ENCODE measurements at places on chromosomes 1 and 21.

DNA sequence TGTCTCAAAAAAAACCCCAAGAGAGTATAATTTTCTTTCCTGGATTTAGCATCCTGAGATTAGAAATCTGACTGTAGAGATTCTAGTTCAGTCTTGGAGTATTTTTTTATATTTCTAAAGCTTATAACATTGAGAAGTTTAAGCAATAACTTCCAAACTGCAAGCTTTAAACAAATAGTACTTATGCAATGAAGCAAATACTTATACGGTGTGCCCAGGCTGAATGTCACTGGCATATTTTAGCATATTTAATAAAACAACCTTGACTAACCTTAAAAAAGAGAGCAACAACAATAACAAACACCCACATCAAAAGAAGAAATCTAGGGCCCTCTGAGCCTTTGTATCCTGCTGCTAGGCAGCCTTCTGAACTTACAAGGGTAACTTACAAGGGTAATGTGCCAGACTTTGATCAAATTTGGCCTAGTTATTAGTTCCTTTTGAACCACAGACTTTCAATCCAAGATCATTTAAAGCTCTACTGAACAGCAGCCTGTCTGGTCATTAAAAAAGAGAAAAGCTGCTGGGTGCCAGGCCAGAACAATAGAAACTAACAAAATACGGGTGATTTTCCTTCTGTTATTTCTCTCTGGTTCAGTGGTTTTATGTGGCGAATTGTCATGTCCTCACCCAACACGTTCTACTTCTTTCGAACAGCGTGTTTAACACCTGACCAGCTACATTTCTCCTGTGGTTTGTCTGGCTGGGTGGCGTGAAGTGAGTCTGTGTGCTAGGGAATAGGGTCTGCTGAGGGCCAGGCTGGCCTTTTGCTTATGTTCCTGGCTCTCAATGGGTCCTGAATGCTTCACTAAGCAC is 16.2 kb downstream of the MTOR start:
- DNase-seq: no peak

DNA sequence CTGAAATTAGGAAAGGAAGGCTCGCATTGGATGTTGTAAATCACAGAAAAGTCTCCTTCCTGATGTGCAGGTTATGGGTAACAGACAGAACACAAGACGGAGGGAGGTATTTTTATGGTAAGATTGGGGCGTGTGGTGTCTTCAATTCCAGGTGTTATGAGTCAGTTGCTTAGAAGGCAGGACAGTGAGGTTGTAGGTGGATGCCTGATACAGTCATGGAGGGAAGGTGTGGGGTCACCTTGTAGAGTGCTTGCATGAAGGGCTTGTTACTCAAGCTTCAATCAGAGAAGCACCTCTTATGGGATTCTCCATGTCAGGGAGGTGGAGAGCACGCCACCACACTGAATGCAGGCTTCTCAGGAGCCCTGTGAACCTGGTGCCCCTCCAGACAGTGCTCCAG is 63.1 kb downstream of the C1orf21 start:
- no peak for DNase-seq

- DNase-seq: no peak
Measured at GRCh38 chr1:59443310-59443709, 146.4 kb downstream of the FGGY start.

DNA sequence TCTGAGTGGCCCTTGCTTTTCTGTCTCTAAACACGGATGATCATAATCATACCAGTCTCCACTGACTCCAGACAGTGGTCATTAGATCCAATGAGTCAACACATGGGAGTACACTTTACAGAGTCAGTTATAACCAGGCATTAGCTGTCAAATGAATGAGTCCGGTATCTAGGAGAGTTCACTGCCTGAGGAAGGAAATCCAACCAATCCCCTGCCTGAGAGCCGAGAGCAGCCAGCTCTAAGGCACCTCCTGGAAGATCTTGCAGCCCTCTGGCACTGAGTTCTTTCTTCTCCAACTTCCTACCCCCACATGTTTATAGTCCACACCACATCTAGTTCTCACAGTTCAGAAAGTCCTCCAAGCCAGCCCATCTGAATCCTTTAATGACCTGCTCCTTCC is 29.4 kb upstream of the RBM15 start:
- no peak for DNase-seq

DNA sequence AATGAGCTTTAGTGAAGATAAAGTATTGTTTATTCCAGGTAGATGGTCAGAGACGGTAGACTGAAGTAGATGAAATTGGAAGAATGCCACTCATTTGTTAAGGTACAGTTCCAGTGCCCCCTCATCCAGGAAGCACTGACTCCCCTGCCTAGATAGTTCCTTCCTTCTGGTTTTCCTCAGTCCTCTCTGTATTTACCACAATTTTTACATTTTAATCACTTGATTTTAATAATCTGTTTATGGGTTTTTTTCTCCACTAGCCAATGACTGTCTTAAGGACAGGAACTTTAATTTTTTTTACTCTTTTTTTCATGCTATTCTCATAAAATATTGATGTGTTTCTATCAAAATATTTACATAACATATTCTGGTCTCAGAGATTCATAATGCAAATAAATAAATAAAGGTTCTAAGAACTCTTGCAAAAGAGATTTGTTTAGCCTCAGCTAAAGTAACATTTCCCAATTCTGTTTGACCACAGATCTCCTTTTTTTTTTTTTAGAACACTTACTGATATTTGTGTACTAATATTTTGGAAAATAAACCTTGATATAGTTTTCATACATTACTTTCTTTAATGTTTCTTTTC is 651.6 kb downstream of the PLPP3 start:
- DNase-seq: no peak

DNA sequence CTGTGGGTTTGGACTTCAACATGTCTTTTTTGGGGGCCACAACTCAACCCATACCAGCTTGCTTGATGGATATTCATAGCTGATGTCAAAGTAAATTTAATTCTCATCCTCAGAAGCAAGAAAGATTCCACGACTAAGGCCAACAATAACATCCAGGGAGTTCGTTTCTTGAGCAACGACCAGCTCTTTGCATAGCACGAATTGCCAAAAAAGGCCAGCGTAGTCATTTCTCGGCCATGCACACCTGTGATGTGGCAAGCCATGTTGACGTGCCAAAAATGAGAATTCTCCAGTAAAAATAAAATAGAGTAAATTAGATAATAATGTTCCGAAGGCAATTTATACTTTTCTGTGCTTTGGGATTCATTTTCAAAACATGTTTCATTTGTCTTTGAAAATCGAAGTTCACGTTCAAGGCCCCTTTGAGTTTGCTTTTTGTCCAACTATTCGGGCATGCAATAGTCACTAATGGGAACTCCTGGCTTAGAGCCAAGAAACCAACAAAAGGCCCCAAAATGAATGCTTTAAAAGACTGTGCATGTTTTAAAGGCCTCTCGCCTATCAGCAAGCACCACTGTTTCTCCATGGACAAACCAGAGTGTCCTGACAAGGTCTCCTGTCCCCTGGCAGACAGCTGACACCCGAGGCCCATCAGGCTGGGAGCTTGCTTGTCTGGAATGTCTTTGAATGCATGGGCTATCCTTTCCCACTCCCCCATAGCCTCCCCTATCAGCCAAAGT is 14.4 kb upstream of the IGSF5 start:
- DNase-seq: no peak

DNA sequence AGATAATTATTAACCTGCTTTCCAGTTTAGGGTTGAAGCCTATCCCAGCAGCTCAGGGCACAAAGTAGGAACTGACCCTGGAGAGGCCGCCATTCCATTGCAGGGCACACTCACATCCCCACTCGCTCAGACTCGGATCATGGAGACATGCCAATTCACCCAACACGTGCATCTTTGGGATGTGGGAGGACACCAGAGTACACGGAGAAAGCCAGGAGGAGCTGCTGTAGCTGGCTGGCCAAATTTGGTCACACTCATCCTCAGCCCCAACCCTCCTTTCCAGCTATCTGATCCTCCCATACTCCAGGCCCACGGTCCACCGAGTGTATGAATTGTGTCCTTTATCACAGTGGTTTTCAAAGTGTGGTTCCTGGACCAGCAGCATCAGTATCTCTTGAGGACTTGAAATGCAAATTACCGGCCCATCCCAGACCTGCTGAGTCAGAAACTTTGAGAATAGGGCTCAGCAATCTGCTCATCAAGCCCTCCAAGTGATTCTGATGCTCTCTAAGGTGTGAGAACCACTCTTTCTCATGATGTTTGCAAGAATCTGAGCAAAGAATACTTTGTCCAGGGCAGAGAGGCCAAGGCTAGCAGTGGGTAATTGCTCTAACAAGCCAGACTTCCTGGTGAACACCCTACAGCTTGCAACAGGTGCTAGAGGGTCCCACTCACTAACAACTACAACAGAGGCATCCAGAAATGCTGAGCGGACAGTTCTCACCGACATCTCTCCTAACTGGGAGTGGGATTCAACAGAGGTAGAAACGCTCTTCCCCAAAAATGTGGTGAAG is 26.3 kb downstream of the IER5 start:
- DNase-seq: no peak

DNA sequence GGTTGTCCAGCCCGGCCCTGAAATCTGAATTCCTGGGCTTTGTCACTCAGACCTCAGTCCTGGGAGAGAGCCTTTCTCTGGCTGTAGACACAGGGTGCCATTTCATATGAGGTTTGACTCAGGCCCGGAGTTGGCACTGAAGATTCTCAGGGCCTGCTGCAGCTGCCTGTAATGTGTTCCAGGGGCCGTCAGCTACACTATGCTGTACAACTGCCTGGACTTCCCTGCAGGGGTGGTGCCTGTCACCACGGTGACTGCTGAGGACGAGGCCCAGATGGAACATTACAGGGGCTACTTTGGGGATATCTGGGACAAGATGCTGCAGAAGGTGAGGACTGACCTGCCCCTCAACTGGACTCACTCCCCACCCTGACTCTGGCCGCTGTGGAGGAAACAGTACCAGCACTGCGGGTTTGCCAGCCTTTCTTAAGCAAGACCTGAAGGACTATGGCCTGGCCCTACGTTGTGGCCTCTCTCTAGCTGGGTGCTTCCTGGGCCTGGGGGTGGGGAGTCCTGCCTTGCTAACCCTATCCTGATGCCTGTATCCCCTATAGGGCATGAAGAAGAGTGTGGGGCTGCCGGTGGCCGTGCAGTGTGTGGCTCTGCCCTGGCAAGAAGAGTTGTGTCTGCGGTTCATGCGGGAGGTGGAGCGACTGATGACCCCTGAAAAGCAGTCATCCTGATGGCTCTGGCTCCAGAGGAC is 18.9 kb downstream of the FAAH start:
- DNase-seq: no peak

GRCh38 chr1:183029591-183030000 is 6.4 kb downstream of the LAMC1 start:
- no peak for DNase-seq

- DNase-seq: no peak
Measured at GRCh38 chr21:40639616-40640194, 207.3 kb downstream of the DSCAM start.

DNA sequence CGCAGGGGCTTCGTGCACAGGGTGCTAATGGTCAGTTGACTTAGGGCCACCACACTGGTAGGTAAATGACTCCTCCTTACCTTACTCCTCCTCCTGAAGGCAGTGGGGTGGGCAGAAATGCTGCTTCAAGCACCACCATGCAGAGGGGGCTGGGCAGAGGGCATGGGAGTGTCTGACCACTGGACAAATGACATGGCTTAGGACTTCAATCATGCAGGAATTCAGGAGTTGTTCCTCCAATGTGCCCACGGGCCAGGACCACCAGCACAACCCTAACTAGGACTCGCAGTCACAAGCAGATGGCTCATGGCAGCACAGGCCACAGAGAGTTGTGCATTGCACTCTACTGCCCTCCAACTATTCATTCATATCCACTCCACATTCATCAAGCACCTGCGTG is 65.7 kb downstream of the KCND3 start:
- DNase-seq: no peak

GRCh38 chr1:230282157-230282556 is 144.0 kb downstream of the PGBD5 start:
- no peak for DNase-seq

DNA sequence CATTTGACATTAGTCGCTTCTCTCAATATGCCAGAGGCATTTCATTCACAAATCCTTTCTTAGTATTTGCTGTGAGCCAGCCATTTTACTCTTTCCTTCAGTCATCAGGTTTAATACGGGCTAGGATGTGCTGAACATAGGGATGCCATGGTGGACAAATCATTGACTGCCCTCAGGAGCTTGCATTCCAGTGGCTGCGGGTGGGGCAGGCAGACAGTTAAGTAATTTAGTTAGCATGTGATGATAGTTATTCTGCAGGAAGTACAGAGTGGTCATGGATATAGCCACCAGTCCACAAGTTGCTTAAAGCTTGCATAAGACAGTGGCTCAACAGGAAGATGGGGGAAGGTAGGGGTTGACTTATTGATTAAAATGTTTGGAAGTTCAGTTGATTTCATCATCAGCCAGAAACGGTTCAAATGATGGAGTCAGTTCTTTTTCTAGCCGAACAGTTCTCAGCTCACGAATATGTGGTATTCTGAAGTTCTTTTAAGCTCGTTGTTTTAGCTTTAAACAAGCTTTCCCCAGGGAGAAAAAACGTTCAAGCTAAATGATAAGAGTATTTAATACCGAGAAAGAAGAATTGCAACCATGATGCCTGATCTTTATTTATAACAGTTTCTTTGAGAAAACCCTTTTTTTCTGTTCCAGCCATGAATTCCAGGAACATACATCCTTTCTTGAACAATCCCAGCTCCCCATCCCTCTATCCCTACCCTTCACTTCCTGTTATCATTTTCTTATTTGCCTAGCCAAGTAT is 1.4 kb downstream of the SLC22A15 start:
- DNase-seq: no peak

DNA sequence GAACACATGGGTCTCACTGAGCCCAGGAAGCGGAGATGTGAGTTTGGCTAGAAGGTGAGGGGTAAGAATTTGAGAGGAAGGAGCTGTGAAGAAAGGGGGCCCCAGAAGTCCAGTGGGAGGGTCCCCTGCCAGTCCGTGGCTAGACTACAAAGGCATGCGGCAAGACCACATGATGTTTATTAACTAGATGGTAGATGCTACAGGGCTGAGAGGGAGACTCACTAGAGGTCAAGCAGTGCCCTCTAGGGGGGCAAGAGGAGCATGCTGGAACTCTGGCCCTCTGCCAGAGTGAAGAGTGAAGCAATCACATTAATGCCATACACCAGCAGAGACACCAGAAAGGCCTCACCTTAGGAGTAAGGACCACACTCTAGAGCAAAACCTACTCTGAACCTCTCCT is 12.2 kb downstream of the KIAA0319L start:
- DNase-seq: no peak

GRCh38 chr1:15261155-15262002 is 14.4 kb downstream of the FHAD1 start:
- DNase-seq: no peak

DNA sequence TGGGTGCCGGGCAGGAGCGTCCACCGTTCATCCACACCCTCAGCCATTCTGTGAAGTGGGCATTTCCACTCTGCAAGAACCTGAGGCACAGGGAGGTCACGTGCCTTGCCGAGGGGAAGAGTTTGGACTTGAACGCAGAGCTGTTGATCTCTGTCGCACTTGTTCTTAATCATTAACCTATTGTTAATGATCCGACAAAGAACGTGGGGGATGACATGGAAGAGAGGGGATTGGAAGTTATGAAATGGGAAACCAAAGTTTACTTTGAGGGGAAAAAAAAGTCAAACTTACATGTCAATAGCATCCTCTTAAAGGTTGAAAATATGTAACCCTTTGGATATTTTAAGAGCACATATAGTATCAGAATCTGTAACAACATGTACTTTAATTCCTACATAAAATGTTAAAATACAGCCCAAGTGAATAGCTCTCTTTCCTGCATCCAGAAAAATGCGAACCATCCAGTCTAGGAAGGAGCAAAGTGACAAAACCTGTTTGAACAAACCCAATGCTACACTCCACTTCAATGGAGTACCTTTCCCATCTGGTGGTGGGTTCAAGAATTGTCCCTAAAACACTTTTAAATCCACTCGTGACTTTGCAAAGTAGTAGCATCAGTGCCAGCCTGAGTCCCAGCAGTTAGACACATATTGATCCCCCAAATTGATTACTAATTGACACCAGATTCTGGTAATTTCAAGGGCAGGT is 75.5 kb downstream of the SETD4 start:
- no peak for DNase-seq
